Activated effector memory CD4-positive, alpha-beta T cell treated with Interleukin-2 at 50 U/mL for 16 hours (primary cell): ENCODE measurements at places on chromosomes 11 and 22.

DNA sequence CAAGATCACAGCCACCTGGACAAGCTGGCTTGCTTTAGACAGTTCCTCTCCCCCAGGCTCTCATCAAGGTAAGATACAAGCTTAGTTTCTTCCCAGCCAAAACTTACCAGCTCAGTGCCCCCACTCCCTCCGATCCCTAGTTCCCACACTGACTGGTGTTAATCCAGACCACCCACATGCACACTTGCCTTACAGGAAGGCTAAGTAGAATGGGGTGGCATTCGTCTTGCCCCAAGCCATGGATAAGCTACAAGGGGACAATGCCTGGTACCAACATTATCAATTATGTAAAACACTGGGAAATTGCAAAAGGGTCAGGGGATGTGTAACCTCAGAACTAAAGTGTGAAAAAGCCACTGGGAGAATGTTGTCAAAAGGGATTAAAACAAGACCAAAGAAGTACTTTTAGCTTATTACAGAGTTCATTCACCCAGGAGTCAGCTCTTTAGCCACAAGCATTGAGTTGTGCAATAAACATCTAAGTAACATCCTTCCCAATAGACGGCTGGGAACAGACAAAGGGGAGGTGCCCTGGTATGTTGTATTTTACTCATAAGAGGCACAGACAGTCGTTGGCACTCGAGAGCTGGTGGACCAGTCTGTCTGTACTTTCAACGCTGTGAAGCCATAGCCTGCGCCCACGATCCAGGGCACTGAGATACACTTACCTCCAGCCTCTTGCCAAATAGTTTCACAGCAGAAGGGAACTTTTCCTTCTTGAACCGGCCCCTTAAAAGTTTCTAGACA is 1.1 kb downstream of the DHCR7 start:
- DNase-seq: no peak

- no peak for DNase-seq
Measured at GRCh38 chr11:96472085-96472484, 82.3 kb downstream of the JRKL start.

GRCh38 chr11:2919837-2920236 is 9.4 kb downstream of the PHLDA2 start:
- no peak for DNase-seq

GRCh38 chr11:64334764-64335735 is 5.0 kb upstream of the CCDC88B start:
- DNase-seq: no peak

DNA sequence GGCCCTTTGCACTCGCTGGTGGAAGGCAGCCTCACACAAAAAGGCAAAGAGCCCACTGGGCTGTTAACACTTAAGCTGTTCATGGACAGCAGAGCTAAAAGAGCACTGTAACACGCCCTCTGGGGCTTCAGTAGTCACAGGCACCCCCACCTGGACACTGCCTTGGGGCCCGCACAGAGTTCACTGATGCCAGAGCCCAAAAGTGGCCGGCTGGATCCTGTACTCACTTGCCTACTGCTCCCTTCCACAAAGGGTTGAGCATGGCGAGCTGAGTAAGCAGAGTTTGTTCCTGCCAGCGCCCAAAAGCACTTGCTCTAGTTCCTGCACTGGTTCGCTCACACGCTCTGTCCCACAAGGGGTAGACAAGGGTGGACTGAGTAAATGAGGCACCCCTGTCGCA is 78.8 kb downstream of the RELT start:
- DNase-seq: no peak

DNA sequence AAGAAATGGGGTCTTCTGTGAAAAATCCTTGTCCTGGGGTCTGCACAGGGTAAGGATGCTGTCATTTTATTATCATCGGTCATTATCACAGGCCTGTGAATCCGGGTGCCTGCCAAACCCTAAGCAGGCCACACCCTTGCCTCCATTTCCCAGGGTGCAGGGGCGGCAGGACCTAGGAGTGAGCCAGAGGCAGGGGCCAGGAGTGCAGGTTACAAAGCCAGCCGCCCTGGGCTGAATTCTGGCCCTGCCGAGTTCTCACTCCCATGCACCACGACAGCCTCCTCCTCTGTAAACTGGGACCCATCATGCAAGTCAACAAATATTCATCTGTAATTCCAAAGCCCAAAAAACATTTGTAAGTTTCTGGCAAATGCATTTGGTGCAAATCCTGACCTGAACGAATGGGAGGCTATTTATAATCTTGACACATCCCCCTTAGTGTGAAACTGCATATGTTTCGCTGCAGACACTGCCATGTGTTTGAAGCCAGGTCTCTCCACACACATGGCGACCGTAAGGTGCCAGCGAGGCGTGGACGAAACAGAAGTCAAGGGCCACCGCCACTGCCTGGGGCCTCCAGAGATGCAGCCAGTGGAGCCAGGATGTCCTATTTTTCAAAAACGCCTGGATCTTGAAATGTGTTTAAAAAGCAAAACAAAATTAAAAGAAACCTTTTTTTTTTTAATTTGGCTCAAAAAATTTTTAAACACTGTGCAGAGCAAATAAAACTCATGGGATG is 6.7 kb downstream of the CD5 start:
- no peak for DNase-seq

- no peak for DNase-seq
Measured at GRCh38 chr11:128731041-128731663, 37.3 kb downstream of the FLI1 start.

DNA sequence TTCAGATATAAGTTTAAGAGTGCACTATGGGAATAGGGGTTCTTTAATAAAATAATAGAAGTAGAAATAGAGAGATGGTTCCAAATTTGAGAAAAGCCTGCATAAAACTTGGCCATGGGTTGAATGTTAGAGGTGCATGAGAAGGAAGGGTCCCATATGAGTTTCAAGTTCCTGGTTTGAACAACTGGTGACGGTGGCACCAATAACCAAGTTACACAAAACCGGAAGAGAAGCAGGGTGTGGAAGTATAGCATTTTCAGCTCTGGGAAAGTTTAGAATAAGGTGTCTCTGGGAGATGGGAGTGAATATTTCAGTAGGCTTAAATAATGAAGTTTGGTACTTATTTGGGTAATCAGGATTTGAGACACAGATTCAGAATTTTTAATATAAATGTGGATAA is 2.4 kb downstream of the CASP1 start:
- no peak for DNase-seq
